ENCODE measurements at places on chromosomes 5 and 9.

DNA sequence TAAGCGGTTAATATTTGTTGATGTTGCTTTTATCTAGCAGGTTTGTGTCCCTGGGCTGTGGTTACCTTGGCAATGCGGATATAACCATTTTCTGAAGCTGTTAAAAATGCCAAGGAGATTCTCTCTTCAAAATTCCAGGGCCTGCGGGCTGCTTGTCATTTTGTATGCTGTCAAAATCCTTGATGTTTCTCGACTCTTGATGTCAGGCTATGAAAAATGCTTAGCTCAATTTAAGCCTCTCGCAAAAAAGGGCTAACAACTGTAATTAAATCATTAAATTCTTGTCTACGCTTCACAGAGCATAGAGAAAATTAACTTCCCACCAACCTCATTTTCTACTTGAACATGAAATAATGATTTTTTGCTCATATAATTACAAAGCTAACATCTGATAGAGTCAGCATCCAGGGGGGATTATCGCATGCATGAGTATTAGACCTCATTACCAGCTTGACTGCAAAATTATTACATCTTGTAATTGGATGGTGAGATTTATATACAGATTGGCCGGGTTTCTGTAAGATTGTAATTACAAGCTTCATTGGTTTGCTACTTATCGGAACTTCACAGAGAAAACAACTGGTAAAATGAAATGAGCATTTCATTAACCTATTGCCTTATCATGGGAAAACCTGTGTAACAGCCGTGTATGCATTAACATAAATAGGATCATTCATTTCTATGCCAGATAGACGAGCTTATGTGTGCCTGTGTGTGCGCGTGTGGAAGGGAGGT lies 83.1 kb upstream of the IRX1 start:
- no peak for DNase-seq

DNA sequence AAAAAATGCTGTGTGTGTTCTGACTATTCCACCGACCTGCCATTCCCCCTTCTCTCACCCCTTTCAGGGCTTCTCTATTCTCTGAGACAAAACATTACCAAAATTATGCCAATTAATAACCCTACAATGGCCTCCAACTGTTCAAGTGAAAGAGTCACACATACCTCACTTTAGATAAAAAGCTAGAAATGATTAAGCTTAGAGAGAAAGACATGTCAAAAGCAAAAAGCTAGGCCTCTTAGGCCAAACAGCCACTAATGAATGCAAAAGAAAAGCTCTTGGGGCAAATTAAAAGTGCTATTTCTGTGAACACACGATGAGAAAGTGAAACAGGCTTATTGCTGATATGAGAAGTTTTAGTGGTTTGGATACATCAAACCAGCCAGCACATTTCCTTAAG lies 279.6 kb upstream of the GRAMD2B start:
- DNase-seq, result no peak

DNA sequence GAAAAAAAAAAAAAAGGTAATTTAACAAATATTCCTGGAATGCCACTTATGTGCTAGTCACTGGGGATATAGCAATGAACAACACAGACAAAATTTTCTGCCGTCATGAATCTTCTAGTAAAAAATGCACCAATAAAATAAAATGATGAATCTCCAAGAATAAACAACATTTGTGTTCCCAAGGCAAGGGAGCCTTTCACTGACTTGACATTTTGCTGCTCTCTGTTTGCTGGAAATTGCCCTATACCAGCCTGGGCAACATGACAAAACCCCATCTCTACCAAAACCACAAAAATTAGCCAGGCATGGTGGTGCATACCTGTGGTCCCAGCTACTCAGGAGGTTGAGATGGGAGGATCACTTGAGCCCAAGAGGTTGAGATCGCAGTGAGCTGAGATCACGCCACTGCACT lies 64.5 kb upstream of the ERBIN start:
- peak; percentile 87 for DNase-seq

- no peak for DNase-seq
These were observed 171.6 kb downstream of the RASEF start for GRCh38 chr9:82891321-82891720.

DNA sequence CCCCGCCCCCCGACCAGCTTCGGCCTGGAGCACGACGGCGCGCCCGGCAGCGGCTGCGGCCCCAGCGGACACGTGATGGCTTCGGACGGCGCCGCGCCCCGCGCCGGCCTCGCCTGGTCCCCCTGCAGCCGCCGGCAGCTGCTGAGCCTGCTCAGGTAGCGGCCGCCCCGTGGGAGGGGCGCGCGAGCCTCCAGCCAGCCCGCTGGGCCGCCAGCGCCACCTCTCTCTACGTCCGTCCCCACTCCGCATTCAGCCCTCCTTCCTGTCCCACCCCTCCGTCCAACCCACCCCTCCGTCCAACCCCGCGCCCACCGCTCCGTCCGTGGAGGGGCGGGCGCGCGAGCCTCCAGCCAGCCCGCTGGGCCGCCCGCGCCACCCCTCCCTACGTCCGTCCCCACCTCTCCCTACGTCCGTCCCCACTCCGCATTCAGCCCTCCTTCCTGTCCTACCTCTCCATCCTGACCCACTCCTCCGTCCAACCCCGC lies 6.5 kb downstream of the ADAMTS13 start:
- DNase-seq, result peak; percentile 39

DNA sequence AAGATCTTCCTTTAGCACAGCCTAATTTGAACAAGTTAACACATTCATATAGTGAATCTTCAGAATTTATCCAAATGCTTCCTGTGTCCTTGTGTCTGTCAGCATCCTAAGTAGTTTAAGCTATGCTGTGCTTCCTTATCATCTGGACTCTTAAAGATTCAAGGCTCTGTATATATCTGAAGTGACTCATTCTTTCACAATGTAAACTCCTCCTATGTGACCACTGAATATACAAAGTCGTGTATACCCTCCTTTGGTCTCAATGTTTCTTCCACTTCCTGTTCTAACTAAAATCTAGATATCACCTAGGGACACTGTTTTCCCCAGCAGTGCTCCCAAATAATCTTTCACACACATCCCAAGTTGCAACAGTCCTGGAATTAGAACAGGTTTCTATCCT lies 935.7 kb upstream of the NUDT12 start:
- DNase-seq, result peak; percentile 17

DNA sequence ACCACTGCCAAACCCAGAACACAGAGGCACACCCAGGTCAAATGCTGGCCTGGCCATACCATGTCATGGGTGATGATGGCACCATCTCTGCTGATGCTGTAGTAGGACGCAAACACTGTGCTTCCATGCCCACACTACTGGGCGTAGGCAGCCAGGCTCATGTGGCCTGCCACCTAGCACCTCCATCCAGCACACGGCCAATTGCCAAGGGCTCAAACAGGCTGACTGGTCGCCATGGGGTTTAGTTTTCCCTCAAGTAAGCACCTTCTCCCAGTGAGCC lies 39.4 kb downstream of the BICD2 start:
- DNase-seq, result no peak

GRCh38 chr5:148382961-148383360 lies 797 bp upstream of the FBXO38 start:
- peak; percentile 31 for DNase-seq

GRCh38 chr9:115109486-115109885 lies 8.5 kb downstream of the TNC start:
- peak; percentile 59 for DNase-seq

DNA sequence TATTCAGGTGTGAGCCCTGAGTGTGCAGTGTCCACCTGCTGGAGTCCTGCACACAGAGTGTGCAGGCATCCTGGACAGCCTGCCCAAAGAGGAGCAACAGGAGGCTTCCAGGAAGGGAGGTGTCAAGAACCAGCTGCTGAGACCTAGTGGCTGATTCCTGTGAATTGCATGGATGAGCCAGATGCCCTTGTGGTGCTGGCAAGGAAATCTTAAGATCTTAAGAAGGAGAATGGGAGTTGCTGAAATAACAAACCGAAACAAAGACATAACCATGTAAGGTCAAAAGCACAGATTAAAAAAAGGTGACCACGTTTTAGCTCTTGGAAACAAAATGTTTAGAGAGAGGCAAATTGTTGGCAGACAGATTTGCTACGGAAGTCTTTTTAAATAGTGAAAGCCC lies 29.3 kb upstream of the RPS23 start:
- DNase-seq, result peak; percentile 54

GRCh38 chr5:108303611-108304010 lies 78.3 kb downstream of the FBXL17 start:
- no peak for DNase-seq

DNA sequence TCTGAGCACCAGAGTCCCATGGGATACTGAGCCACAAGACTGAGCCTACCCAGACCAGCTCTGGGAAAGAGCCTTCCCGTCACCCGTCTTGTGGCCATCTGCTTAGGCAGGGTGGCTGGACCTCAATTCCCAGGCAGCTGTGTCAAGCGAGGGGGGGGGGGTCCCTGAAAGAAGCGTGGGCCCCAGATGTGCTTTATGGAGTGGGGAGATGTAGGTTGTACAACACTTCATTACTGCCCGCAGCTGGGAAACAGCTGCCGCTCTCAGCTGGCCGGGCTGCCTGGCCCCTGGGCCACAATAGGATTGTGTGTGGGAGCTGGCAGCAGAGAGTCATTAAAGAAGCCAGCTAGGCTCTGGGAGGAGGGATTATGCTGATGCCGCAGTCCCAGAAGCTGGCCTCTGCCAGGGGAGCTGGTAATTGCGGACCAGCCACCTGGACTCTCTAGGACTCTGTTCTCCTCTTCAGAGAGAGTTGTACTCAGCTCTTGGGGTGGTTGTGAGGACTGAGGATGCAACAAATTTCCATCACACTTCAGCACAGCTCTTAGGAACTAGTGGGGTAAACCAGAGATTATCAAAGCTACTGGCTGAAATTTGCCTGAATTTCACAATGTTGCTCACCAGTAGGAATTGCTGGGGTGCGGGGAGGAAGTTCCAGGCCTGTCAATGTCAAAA lies 145.4 kb downstream of the GADD45G start:
- no peak for DNase-seq

DNA sequence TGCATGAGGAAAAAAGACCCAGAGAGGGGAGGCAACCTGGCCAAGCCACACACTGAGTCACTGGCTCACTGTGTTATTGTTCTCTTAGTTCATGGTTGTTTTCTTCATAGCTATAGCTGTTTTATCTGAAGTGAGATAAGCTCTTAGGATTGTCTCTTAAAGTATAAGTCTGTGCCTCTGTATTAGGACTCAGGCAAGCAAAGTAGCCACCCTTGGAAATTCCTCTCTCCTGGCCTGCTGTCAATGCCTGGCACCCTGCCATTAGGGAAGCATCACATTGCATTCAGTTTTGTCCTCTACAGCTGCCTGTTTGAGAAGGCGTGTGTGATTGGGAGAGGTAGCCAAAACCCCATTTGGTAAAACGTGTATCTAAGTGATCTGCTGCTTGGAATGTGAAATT lies 147.4 kb upstream of the GLRA1 start:
- no peak for DNase-seq

- DNase-seq, result peak; percentile 90
These were observed 423 bp upstream of the ABCA2 start for GRCh38 chr9:137028263-137029057.

DNA sequence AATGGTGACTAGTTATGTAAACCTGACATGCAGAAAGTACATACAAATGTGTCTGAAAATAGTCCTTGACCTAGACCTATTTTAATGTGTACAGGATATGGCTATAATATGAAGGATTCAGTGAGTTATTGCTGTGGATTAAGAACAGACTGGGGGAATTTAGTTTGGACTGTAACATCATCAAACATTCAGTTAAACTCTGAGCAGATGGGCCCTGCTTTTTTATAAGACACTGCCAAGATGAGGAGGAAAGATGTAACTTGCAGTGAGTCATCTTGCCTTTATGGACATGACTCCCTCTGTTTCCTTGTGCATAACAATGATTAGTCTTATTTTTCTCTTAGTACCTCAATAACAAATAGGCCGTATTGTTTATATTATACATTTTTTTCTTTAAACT lies 12.2 kb downstream of the PPP3R2 start:
- peak; percentile 42 for DNase-seq

DNA sequence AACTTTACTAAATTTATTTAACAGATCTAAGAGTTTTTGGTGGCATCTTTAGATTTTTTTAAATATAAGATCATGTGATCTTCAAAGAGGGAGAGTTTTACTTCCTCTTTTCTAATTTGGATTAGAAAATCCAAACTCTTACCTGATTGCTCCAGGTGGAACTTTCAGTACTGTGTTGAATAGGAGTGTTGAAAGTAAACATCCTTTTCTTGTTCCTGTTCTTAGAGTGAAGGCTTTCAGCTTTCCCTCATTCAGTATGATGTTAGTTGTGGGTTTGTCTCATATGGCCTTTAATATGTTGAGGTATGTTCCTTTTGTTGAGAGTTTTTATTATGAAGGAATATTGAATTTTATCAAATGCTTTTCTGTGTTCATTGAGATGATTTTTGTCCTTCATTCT lies 650.0 kb upstream of the SGCD start:
- no peak for DNase-seq

Measured in adipocyte (in vitro differentiated cells).